ENCODE measurements at places on chromosomes 4 and X. TPM values are rescaled to one million over a fixed set of nuclear protein-coding genes. Genes with fewer than 3 reads are reported as not detected.

DNA sequence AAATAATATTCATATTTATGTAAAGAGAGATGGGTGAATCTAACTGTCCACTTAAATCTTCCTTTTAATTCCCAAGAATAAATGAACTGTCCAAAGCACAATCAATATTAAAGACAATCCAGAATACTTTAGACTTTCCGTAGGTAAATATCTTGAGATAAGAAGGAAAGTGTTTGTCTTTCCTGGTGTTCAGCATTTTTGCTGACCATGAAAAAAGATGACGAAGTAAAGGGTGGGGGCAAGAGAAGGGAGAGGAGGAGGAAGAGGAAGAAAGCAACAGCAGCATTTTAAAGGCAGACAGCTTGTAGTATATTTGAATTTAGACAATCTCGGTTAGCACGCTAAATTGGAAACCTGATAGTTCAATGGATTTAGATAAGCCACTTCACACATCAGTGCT is 498.2 kb downstream of the KCNIP4 start:
- DNase-seq = no peak

GRCh38 chrX:100681599-100681998 is 37.6 kb downstream of the SRPX2 start:
- DNase-seq = no peak

Gene POU3F4
- not detected for total RNA-seq

DNA sequence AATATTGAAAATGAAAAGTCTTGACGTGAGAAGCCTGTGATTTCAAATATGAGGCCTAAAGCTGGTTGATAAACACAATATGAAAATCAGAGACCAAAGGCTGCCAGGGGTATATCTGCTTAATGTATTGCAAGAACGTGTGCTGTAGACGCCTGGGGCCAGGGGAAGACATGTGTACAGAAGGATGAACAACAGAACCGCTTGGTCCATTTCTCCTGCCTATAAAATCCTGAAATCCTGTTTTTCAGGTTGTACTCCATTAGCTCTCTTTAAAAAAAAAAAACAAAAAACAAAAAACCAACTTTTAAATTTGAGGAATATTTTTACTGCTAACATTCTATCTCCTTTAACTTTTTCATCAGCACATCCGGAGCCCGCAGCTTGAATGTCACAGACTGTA is 109.2 kb downstream of the STOX2 start:
- no peak for DNase-seq

DNA sequence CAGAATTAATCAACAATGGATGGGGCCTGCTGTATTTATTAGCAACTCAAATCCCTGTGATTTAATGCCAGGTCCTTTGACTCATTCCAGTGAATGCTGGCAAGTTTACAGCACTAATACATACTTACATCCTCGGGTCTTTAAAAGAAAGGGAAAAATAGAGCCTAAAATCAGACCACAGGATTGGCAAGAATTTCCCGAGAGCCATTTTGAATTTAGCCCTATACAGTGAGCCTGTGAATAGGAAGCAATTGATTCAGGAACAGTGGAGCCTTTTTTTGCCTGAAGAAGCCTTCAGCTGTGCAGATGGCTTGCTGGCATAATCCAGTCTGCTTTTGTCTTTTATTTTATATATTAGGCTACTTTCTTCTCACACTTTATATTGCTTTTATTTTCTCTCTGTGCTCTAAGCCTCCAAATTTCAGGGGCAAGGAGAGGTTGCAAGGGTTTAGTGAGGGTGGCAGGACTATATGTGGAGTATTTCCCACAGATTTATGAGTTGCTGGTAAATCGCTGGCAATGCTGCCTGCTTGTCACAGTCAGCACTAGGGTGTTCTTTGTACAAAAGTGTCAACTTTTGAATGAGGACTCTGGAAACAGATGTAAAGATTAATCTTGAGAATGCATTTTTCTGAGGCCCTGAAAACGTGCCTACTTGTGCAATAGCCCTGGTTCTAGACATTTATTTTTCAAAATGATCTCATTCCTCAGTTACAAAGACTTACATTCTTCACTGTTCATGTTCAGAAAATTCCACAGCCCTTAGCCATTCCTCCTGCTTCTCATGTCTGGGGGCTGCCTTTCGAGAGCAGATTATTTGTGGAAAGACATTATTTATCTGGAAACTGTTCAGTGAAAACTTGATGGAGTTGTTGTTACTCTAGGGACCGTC is 303.5 kb downstream of the SPRY1 start:
- no peak for DNase-seq

- DNase-seq = no peak
Measured at GRCh38 chrX:2478546-2479419, 22.0 kb downstream of the DHRSX start.

DNA sequence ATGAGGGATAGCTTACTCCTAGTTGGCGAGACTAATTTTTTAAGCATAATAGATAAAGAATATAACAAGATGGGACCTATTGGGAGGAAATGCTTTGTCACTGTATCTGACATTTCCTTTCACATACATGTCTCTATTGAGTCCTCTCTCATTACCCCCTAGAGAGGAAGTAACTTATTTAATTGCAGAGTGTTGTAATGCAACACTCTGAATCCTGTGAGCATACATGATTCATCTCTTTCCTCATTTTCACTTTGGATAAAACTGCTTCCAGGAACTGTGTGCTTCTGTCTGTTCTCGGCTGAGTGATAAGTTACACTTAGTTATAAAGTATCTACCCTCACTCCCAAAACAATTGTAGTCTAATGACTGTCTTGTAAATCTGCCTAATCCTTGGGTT is 266.1 kb upstream of the ANXA10 start:
- DNase-seq = no peak

Measured in psoas muscle (tissue), 8 donors.